ENCODE measurements at places on chromosomes 1 and 21.

GRCh38 chr1:228938537-228938901, 203.2 kb downstream of the RHOU start:
- no peak for DNase-seq

DNA sequence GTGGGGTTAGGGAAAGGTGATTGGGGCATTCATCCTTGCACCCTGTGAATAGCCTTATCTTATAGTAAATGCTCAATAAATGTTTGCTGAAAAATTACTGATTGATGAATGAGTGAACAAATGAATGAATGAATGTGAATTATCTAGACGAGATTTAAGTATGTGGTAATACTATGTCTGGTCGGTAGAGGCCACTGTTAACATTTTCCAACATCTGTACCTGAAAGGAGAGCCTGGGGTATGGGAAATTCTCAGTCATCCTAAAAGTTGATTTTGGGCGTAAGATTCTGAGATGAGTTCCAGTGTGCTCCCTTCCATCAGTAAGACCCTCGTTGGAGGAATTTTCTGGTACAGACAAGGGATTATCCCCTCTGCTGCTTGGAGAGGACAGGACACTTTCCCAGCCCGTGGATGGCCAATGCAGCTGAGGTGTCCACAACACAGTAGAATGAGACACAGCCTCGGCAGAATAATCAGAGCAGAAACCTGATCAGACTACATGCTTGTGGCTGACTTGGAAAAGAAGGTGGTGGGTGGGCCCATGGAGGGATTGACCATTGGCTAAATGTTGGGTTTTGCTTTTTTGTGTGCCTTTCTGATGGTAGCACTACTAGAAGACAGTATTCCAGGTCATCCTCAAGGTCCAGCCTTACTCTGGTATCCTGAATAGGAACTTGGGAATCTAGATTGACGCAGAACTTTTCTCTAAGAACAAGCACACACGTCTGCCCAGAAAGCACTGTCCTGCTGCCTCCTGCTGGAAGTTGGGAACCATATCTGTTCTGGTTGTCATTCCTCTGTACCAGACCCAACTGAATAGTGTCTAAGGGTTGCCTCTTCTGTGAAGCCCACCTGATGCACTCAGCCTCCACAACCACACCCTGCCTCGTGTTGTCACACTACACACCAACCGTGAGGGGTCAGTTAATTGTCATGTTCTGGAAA, 262.0 kb downstream of the TNR start:
- DNase-seq = peak; percentile 32

- no peak for DNase-seq
These were observed 128.1 kb downstream of the PLXNA2 start for GRCh38 chr1:208115924-208116640.

DNA sequence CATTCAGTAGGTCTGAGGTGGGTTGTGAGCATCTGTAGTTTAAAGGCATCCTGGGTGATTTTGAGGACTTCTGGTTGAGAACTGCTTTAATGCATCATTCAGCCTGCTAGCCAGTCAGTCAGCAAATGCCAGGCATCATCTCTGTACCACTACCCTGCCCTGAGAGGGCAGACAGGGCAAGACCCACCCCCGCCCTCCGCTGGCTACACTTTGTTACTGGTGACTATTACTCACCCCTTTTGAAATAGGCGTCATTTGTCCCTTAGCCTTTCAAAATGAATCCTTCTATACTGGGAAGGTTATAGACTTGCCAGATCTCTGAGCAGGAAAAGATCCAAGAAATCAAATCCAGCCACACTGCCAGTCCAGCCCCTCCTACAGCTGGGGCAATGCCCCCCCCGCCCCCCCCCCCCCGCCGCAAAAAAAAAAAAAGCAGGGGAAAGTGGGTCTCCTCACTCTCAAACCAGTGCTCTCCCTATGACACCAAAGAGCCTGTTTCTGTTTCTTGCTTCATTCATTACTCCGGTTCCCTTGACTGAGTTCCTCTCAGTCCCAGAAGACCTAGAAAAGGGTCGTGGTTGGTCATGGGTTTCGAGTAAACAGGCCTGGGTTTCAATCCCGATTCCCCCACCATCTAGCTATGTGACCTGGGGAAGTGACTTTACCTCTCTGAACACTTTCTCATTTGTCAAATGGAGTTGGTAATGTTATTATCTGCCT, 4.4 kb downstream of the SELENON start:
- no peak for DNase-seq

- DNase-seq = no peak
These were observed 1.1 kb downstream of the HLX start for GRCh38 chr1:220880362-220880670.

GRCh38 chr21:14989359-14989758, 75.4 kb downstream of the NRIP1 start:
- peak; percentile 58 for DNase-seq

DNA sequence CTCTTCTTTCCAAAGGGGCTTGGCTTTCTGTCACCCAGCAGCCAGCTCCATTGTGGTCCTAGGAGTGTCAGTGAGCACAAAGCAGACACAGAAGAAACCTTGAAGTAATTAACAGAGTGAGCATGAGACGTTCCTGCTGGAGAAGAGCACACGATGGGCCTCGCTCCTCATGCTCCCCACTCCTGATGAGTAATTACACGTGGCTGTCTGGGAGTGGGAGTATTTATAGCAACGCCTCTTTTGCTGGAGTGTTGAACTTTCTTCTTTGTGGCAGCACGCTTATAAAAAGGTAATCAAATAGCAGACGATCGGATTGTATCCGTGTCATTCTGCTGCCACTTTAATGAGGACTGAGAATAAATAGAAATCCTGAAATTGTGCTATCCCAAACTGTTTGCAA, 185.8 kb downstream of the CAMTA1 start:
- no peak for DNase-seq
